Right renal pelvis (tissue), 4 donors: ENCODE measurements at places on chromosomes 12 and 14. TPM values are rescaled to one million over a fixed set of nuclear protein-coding genes. Genes with fewer than 3 reads are reported as not detected.

- no peak for DNase-seq
Observed at GRCh38 chr12:126883697-126884096, 1383.3 kb upstream of the TMEM132C start.

- DNase-seq, result no peak
Observed at GRCh38 chr12:62317017-62317416, 56.8 kb downstream of the USP15 start.

DNA sequence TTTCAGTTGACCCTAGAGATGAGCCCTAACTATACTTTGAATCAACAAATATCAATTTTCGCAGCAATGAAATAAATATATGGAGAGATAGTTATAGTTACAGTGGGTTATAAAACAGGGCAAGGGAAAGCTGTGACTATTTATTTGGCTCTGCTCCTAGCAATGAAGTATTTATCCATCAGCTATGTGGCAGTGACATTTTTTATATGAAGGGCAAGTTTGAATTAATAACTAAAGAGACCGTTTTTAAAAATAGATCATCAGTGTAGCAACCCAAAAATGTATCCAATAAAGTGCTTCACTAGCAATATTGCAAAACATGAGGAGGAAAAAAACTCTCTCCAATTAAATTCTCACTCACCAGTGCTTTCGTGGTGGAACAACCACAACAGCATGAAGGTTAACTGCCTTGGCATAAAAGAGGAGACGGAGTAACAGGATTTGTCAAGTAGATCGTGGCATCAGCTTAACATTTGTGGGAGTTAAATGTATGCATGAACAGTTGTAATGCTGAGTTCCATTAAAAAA is 58.1 kb upstream of the NUDT4 start:
- DNase-seq, result no peak

GRCh38 chr14:64767215-64767964 is 63.2 kb downstream of the PLEKHG3 start:
- no peak for DNase-seq

GRCh38 chr12:115249671-115250278 is 565.8 kb upstream of the TBX3 start:
- DNase-seq, result no peak

GRCh38 chr12:2832550-2833127 is 2.2 kb downstream of the NRIP2 start:
- DNase-seq, result no peak

DNA sequence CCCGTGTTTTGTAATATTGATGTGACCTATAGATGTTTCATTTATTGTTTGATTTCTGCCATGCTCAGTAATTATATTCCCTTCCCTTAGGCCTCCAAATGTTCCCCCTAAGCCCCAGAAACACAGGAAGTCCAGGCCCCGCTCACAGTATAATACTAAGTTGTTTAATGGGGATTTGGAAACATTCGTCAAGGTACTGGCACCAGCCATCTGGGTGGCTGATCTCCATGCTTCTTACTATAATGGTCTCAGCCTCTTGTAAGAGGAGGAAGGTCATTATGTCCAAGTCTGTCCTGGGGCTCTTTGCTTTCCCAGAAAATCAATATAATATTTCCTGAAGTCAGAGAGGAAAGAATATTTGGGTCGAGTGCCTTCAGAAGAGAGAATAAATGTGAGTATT is 130.9 kb downstream of the KICS2 start:
- DNase-seq, result no peak

- DNase-seq, result no peak
Observed at GRCh38 chr14:62079038-62079437, 316.8 kb downstream of the SNAPC1 start.

- DNase-seq, result no peak
Observed at GRCh38 chr14:104644656-104645378, 40.2 kb upstream of the TMEM179 start.

- DNase-seq, result no peak
Observed at GRCh38 chr12:4270831-4271716, 2.5 kb upstream of the CCND2 start.

DNA sequence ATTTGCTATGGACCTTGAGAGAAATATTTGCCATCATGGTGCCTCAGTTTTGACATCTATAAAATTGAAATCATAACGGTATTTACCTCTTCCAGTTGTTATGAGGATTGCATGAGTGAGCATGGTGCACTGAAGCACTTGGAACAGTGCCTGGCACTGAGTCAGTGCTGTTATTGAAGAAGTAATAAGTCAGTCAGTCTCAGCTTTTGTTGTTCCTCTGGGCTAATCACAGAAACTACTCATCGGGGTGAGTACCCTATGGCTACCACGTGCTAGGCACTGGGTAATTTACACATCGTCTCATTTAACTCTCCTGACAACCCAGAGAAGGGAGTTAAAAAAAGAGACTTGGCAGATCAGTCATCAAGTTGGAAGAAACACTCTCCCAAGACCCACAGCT is 159.5 kb upstream of the NRXN3 start:
- DNase-seq, result no peak

DNA sequence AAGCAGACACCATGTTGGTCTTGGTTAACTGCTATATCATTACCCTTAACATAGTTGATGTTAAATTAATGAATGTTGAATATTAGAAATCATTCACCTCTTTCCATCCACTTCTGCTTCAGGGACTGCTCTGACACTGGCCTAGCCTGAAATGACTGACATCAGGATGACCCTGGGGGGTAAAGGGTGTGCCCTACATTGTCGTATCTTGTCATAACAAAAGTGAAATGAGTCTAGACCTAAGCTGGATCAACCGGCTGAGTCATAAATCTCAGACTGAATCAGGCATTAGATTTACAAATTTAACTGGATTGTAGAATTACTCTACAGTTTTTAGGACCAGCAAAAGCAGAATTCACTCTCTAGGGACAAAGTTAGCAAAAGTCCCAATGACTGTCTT is 35.3 kb downstream of the KICS2 start:
- no peak for DNase-seq

- no peak for DNase-seq
Observed at GRCh38 chr12:4434301-4434700, 11.3 kb downstream of the FGF6 start.

GRCh38 chr12:62783881-62784280 is 151.1 kb downstream of the PPM1H start:
- no peak for DNase-seq

DNA sequence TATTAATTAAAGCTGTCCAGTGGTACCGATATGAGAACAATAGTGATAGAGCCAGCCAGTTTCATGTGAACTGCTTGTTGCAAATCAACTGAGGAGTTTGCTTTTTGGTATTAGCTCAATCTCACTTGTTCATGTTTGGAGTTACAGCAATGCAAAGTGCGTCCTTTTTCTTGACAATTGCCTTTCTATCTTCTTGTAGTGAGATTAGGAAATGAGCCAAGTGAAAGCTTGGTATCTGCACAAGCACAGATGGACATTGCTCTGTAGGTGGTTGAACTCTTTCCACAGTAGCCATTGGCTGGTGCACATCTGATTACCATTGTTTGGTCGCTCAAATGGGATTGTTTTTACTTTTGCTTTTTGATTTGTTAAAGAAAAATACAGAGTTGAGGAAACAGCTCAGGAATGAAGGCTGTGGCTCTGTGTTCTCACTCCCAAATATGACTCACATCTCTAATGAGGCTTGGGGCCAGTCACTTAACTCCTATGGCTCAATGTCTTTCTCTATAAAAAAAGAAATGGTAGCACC is 241.4 kb downstream of the BMP4 start:
- DNase-seq, result no peak

DNA sequence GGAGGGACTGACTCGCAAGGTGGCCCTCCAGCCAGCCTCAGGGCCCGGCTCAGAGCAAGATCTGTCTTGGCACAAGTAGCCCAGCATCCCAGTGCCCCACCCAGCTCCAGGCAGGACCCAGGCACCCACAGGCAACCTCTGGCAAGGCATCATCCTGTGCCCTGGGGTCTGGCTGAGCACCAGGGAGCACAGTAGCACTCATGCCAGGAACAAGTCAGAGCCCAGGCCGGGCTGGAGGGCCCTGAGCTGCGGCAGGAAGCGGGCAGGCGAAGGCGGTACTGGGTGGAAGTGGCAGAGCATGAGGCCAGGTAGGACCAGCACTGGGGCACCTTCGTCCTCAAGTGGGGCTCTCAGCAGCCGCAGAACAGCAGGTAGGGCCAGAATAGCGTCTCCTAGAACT is 5.2 kb upstream of the DIO3 start:
- no peak for DNase-seq

- DNase-seq, result no peak
Observed at GRCh38 chr12:132024758-132025157, 75.0 kb downstream of the EP400 start.

DNA sequence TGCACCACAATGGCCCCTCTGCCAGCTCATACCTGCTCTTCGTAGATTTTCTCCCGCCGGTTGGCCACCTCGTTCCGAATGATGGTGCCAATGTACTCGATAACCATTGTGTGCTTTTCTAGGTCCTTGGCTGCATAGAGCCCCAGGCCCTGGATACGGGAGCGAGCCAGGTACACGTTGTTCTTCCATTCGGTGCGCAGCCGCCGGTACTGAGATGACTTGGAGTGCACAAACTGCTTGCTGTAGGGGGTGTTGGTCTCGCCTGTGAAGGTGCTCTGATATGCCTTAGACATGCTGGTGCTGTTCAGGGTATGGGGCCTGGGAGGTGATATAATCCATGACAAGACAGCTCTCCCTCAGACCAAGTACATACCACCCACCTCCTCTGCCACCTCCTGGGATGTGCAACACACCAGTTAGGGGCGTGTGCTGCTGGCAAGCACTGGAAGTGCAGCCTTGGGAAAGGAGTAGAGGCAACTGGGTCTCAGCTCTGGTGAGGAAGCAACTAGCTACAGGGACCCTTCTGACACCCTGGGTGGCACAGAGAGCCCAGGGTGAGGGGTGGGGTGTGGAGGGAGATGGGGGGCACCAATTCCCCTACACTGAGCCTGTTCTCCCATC is 4.1 kb upstream of the PRKAG1 start:
- DNase-seq, result no peak

GRCh38 chr12:76010732-76011458 is 20.7 kb downstream of the PHLDA1 start:
- DNase-seq, result no peak

GRCh38 chr14:105333613-105334364 is 19.2 kb downstream of the PACS2 start:
- no peak for DNase-seq

DNA sequence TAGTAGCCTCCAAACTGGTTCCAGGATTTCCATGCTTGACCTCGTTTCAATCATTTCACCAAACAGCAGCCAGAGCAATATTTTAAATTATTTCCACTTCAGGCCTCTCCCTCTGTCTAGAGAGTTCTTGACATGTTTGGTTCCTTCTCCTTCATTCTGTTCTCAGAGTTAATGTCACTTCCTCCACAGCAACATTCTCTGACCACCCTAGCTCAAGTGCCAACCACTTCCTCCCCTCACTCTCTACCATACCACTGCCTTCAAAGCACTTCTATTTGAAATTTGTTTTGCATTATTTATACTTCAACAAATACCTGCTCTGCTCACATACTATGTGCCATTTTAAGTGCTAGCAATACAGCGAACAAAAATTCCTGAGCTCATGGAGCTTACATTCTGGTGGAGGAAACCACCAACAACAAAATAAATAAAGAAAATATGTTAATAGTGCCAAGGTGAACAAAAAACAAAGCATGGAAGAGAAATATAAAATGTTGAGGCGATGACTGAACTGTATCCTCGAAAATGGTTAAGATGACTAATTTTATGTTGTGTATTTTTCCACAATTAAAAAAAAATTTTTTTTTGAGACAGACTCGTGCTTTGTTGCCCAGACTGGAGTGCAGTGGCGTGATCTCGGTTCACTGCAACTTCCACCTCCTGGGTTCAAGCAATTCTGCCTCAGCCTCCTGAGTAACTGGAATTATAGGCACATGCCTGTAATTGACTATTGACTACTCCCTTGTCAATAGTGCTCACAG is 17.3 kb downstream of the BAZ1A start:
- DNase-seq, result no peak

GRCh38 chr12:90682398-90682797 is 272.6 kb downstream of the CCER1 start:
- DNase-seq, result no peak

DNA sequence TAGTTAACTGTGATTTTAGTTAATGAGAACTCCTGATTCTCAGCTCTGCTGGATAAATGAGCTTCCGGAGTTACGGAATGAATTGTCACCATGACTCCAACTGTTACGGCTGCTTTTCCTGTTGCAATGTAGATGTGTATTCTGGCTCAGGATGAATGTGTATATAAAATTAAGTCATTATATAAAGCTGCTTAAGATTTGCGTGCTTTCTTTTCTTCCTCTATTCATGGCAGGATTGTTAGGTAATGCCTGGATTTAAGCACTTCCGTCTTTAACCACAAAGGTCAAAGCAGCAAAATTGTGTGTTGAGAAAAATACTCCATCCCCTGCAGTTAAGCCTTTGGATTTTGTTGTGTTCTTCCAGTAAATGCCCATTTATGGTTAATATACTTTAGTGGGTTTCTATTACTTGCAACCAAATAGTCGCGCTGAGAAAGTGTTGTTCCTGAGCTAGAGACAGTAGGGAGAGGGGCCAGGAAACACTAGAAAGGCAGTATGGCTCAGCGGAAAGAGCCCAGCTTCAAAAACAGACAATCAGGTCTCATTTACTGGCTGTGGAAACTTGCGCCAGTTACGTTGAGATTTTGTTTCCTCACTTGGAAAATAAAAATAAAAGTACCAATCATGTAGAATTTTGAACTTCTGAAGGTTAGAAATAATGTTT is 9.4 kb upstream of the CCDC175 start:
- DNase-seq, result no peak

- DNase-seq, result no peak
Observed at GRCh38 chr12:25976289-25976688, 17.8 kb downstream of the RASSF8 start.

- DNase-seq, result no peak
Observed at GRCh38 chr12:63958876-63959580, 114.5 kb downstream of the SRGAP1 start.

GRCh38 chr12:11895421-11896078 is 175.2 kb upstream of the BCL2L14 start:
- DNase-seq, result no peak

DNA sequence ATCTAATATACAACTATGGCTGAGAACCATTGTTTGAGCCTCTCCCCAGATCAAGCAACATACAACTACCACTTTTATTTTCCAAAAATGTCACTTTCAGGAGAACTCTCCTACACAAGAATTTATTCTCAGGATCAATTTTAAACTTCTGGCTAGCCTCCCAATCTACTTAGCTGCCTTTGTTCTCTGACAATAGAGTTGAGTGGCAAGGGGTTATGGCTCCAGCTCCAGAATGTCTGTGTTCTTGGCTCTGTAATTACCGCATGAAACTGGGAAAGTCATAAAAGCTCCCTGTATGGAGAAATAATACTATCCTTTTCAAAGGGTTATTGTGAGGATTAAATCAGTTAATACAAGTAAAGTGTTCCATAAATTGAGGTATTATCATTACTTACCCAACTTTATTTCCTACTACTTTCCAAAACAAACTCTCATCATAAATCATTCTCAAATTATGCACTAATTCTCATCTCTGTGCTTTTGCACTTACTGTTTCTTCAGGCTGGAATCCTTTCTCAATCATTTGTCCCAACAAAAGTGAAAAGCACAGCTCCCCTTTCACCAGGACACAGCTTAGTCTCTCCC is 121.9 kb downstream of the GARIN6 start:
- DNase-seq, result no peak

Gene FSCB
- polyA plus RNA-seq, result not detected

Gene KCNMB4
- polyA plus RNA-seq, result 23.2 TPM

Gene DMAC2L
- polyA plus RNA-seq, result 21.9 TPM

Gene CLEC12A
- polyA plus RNA-seq, result 1.4 TPM

Gene AMHR2
- 0.36 TPM for polyA plus RNA-seq

Gene INSM2
- 0.09 TPM for polyA plus RNA-seq

Gene CDKN3
- polyA plus RNA-seq, result 29.4 TPM

Gene FAM90A1
- 1.4 TPM for polyA plus RNA-seq

Gene PRB4
- polyA plus RNA-seq, result not detected

Gene LRRC74A
- polyA plus RNA-seq, result 0.06 TPM

Gene EVL
- 135 TPM for polyA plus RNA-seq

Gene RPL10L
- not detected for polyA plus RNA-seq

Gene ADAMTS20
- 0.96 TPM for polyA plus RNA-seq
